NK-92 treated with Interleukin-12 subunit alpha and Interleukin-12 subunit beta, amount 100 ng/mL, for 24 hours (cell line): ENCODE measurements at places on chromosomes 12 and 14.

- DNase-seq, result no peak
These were observed 46.5 kb upstream of the ESR2 start for GRCh38 chr14:64340560-64341196.

GRCh38 chr12:65335021-65335714, 56.7 kb downstream of the MSRB3 start:
- no peak for DNase-seq

- no peak for DNase-seq
These were observed 15.0 kb downstream of the ATF1 start for GRCh38 chr12:50778663-50779590.

DNA sequence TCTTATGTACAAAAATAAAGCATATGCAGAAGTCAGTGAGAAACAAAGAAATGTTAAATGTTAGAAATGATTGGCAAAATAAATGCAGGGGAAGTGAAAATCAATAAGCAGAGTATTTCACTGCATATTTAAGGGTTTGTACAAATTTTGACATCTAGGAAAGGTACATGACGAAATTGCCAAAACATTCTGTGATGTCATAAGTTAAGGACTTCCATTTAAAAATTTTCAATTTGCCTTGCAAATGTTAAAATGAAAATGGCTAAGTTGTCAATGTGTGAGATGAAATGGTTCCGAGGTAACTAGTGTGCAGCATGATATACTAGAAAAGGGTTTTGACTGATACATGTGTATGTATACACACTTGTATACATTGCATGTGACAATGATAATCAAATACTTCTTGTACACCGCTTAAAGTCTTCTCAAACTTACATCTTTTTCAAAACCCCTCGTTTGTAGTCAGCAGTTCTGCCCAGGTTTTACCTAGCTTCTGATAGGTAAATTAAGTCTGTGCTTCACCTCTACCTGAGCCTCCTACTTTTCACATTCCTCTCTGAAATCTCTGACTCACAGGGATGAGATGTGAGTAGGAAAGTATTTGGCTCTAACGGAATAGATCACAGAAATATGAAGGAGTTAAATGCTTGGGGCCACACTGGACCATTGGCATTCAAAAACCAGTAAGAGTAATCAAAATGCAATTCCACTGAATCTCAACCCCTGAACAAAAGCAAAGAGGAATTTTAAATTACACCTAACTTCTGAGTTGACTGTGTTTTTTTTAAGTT, 442.4 kb upstream of the FOXG1 start:
- no peak for DNase-seq

GRCh38 chr12:68972595-68972994, 39.6 kb upstream of the CPM start:
- no peak for DNase-seq

GRCh38 chr14:75252254-75252837, 26.3 kb upstream of the FOS start:
- DNase-seq, result no peak

GRCh38 chr12:24069532-24070395, 120.3 kb upstream of the SOX5 start:
- no peak for DNase-seq

GRCh38 chr12:89544022-89544421, 18.2 kb upstream of the POC1B start:
- DNase-seq, result no peak

- DNase-seq, result no peak
These were observed 23.8 kb upstream of the GOLGA3 start for GRCh38 chr12:132852496-132852895.

- no peak for DNase-seq
These were observed 37.8 kb downstream of the LLPH start for GRCh38 chr12:66092559-66093269.

- DNase-seq, result no peak
These were observed at the start of gene ATL1 for GRCh38 chr14:50559990-50560930. Gene ATL1, plus strand, starts transcription at chr14:50560145. Its CDS starts 121 bp downstream, at chr14:50560266.

GRCh38 chr14:32560209-32560857, 231.2 kb downstream of the AKAP6 start:
- DNase-seq, result no peak

GRCh38 chr14:76352639-76353281, 23.2 kb upstream of the ESRRB start:
- no peak for DNase-seq

- no peak for DNase-seq
These were observed 5.1 kb upstream of the RASAL1 start for GRCh38 chr12:113140706-113141105.

DNA sequence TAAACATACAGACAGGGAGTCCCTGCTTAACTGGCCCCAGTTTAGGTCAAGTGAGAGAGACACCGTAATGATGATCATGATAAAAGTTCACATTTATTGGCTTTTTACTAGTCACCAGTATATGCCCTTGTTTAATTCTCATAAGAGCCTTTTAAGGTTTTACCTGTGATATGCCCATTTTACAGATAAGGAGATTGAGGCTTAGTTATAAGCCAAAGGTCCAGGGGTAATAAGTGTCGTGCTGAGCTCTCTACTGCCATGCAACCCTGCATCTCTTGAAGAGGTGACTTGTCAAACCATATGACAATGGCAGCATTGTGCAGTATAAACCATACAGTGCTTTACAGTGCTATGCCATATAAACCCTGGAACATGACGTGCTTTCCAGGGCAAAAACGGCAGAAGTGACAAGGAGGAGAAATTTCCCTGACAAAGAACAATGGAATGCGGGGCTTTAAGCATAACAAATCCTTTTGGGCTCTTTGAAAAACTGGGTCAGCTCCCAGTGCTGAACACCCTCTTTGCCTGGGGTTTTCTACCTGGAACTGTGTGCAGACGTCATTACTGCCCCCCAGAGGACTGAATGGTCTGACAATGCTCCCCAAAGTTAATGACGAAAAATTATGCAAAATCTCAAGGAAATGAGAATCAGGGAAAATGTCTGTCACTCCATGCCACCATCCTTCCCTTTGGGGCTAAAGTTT, 59.7 kb upstream of the C14orf132 start:
- no peak for DNase-seq

DNA sequence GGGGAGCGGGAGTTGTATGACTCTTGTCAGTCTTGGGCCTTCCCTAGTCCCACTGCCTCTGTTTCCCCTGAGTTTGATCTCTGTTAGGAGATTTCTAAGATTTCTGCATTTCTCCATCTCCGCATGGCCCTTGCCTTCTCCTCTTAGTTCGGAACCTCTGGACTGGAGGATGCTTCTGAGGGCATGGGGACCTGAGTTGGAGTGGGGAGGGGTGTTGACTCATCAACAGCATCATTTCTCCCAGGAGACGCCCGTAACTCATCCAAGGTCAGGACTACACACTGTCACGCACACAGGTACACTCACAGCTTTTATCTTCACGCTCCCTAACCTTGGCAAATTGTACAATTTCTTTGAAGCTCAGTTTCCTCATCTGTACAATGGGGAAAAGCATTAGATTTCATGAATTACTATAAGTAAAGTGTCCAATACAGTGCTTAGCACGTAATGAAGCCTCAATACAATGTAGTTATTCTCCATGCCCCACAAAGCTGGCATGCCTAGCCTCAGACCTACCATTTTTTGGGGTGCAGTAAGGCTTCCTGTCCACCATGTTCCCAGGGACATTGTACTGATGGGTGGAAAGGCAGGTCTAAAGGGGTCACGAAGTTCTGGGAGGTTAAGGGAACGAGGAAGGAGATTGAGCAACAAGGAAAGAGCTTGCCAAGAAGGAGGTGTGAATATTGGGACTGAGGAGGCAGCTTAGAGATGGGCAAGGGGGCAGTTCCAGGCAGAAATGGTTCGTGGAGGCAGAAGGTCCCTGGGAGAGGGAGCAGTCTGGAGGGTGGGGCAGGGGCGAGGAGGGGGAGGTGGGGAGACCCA, 600 bp upstream of the LAG3 start:
- DNase-seq, result no peak

DNA sequence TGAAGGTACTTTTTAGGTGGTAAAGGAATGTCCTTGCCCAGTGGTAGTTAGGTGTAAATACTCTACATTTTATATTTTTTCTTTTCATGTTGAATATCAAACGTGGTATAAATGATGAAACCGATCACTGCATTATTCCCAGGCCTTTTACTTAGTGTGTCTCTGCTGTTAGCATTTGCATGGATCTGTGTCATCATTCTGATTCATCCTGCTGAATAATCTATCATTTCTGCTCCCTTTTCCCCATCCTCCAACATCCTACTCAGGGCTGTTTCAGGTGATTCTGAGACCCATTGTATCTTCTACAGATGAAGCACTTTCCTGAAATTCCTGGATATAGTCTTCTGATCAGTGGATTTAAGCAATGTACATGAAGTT, 61.0 kb upstream of the PTHLH start:
- no peak for DNase-seq

DNA sequence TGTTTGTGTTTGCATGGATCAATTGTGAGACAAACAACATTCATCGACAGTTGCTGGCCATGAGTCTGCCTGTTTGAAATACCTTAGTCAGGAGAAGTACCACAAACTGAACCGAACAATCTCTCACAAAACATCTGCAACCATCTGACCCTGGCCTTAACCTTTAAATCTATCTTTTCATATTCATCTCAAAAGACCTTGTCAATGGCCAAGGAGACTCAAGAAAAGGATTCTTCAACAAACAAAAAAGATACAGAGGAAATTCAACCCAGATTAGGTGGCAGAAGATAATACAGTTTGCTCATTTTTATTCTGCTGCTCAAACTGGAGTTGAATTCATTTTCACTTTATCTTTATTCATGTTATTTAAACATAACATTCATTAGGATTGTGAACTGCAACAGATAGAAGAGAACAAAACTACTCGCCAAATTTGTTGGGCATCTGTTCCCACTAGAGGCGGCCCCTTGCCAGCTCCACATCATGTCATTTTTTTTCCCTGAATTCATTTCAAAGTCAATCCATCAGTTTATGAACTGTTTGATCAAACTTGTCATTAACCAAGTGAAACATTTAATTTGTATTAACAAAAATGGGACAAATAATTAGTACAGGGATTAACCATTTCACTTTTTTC, 152.3 kb upstream of the OTX2 start:
- DNase-seq, result no peak

GRCh38 chr12:121538699-121539061, 42.1 kb downstream of the KDM2B start:
- DNase-seq, result no peak

- no peak for DNase-seq
These were observed 308.1 kb downstream of the RPAP3 start for GRCh38 chr12:47397664-47398281.

- DNase-seq, result no peak
These were observed 226.0 kb downstream of the RASSF9 start for GRCh38 chr12:85610194-85610593.

DNA sequence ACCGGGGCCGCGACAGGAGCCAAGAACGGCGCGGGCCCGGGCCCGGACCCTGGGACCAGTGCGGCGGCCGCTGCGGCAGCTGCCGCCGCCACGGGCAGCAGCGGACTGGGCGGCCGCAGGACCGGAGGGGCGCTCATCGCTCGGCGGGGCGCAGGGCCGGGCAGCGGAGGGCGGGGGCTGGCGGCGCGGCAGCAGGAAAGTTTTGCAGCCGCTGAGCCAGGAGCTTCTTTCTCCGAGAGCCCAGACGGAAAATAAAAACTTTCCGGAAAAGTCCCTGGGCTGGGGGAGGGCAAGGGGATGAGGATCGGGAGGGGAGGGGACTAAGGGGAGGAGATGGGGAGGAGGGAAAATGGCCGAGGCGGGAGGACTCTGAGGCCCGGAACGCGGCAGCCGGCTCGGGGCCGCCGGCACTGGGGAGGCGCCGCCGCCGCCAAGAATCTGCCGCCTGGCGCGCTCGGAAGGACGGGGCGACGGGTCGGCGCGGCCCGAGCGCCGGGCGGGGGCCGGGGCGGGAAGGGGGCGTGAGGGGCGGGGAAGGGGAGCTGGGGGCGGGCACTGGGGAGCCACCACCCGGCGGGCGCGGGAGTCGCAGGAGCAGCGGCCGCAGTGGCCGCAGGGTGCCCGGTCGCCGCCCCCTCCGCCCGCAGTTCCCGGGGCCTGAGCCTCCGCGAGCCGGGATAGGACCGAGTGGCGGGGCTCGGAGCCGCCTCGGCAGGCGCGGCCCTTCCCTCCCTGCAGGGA, at the start of gene PRKD1:
PRKD1 (minus strand) TSS at position 472 of the 741 bp plus-strand sequence.
- DNase-seq, result no peak

DNA sequence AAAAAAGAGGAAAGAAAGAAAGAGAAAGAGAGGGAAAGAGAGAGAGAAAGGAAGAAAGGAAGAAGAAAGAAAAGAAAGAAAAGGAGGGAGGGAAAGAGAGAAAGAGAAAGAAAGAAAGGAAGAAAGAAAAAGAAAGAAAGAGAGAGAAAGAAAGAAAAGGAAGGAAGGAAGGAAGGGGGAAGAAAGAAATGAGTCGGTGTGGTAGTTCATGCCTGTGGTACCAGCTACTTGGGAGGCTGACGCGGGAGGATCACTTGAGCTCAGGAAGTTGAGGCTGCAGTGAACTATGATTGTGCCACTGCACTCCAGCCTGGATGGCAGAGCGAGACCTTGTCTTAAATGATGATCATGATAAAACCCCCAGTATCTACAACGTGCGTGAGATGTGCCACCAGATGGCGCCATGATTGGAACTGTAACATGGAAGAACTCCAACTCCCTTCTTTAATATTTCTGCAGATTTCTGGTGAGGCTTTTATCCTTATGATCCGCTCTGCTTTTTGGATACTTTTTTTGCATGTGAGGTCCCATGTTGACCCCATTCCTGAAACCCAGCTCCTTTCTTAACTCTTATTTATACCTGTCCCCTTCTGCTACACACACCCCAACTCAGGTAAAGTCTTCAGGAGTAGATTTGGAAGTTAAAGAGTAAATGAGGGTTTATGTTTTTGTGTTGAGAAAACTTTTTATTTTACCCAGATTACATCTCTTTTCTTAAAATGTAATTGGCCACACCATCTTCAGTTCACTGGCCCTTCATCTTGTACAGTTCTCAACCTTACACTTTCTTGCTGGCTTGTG, 25.6 kb downstream of the RNASE10 start:
- peak; percentile 28 for DNase-seq

DNA sequence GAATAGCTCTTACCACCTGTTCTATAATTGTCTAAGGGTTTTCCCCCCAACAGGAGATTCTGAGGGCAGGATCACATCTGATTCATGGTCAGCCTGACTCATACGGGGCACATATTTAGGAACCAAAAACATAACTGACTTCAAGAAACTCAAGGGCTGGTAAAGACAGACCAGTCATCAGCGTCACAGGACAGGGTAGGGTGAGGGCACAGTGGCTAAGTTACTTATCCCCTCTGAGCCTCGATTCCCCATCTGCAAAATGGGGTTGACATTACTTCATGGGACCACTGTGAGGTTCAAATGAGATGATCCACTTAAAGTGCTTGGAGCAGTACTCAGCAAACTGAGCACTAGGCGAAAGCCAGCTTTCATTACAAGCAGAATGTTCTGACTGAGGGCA, 606 bp downstream of the CINP start:
- no peak for DNase-seq

GRCh38 chr12:106299202-106299774, 3.2 kb upstream of the TCP11L2 start:
- no peak for DNase-seq

- no peak for DNase-seq
These were observed 8.6 kb upstream of the ARPC3 start for GRCh38 chr12:110458756-110459155.

DNA sequence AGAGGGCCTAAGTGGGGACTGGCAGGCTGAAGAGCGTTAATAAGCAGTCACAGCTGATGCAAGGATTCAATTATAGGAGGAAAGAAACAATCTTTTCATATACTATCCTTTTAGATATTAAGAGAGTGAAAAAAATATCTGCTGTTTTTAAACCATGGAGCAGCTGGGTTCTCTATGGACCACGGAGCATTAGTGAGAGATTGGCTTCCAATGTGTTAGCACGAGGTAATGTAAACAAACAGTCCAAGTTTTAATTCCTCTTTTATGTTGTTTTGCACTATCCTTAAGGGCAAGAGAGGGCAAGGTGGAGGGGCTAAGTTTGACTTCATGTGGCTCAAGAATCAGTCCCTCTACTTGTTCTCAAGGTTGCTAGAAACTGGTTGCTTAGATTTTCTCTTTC, 30.9 kb downstream of the CDKN1B start:
- no peak for DNase-seq
